ENCODE measurements at places on chromosomes 12 and 14.

GRCh38 chr12:1380171-1380851 lies 214.1 kb downstream of the FBXL14 start:
- no peak for DNase-seq

DNA sequence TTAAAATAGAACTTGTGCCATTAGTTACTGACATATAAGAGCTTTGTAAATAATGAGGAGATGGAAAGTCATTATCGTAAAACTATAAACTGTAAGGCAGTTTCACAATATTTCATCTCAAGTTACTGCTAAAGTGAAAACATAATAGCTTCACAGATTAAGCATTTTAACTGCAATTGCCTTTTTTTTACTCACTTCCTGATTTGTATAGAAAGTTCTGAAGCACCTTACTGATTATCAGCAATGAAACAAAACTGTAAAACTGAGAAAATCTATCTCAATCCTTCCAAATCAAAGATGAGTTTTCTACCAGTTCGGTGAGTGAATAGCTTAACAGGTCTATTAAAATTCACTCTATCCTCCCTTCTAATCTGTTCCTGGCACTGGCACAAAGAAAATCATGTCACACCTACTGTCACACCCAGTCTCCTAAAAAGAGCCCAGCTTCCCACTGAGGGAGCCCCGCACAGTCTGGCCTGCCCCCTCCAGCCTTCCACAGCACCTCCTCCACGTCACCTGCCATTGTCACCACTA lies 161.4 kb upstream of the ABCD2 start:
- DNase-seq, result no peak

DNA sequence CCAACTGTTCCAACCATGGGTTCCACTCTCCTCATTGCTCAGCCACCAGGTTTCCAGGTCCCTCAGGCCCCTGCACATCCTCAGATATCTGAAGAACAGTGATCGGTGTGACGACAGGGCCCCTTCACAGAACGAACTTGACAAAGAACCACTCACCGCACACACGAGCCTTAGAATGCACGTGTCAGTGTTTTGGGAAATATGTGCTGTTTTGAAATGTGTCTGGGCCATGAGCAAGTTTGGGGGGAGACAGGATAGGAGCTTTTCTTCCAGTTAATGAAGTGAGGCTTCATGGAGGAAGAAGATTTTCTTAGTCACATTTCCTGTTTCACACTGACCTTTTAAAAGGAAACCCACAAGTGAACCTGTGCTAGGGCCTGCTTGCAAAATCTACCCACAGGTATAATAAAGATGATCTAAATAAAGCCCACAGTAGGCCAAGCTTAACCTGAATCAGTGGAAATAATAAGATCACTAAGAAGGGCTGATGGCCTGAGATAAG lies 58.6 kb downstream of the ZFP36L1 start:
- DNase-seq, result no peak

DNA sequence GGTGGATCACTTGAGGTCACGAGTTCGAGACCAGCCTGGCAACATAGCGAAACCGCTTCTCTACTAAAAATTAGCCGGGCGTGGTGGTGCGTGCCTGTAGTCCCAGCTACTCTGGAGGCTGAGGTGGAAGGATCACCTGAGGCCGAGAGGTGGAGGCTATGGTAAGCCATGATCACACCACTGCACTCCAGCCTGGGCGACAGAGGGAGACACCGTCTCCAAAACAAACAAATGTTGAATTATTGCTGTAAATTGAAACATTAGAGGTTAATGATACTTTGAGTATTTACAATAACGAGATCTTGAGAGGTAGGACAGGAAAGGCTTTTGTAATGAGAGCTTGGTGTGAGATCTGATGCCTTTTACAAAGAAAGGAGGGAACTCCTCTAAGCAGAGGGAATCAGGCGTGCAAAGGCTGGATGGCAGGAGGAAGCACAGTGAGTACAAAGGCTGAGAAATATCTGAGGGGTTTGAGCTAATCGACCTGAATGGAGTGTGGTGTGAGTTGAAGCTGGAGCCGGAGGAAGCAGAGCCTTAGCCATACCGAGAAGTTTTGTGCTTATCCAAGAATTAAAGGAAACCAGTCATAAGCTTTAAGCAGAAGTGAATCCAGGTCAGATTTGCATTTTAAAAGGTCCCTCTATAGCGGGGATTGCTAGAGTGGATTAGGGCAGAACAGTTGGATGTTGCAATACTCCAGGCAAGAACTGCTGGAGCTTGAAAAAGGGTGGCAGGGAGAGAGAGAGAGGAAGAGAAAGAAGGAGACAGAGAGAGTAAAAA lies 1.1 kb downstream of the RHNO1 start:
- no peak for DNase-seq

DNA sequence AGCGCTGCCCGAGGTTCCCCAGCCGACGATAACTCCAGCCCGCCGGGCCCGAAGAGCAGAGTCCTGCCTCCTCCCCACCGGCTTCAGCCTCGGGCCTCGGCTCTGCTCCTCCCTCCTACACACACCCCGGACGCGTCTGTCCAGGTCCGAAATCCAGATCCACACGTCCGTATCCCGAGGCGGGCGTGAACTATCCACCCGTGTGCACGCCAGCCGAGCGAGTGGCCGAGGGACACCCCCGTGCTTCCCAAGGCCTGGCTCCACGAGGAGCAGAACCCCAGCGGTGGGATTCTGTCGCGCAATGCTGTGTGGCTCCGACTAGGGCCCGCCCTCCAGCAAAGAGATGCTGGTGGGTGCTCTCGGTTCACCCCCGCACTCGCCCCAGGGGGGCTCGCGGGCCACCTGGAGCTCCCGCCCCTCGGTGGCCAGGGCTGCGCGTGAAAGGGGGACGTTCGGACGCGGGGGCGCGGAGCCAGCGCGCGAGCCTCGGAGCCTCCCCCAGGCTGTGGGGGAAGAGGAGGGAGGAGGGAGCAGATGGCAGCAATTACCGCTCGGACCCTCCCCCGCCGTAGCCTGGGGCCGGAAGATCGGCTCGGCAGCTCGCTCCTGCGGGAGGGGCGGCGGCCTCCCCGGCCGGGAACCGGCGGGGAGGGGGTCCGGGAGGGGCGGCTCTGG lies 18.9 kb upstream of the ANKRD33 start:
- DNase-seq, result no peak

DNA sequence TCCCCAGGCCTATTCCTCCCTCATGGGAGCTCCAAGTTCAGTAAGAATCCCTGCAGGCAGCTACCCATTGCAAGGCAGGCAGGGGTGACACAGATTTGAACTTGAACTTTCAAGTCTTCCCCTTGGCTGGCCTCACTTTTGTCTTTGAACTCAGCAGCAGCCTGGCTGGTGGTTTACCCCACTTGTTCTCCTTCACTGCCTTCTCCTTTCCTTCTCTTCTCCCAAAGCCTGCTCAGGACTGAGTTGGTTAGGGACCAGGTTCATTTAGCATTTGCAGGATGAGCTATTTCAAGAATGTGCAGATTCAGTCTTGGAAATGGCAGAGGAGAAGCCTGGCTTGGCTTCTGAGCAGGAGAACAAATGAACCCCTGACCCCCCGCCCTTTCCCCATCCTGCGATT lies 67.7 kb upstream of the TBX3 start:
- DNase-seq, result no peak

- DNase-seq, result no peak
Measured at GRCh38 chr14:52863334-52863700, 71.9 kb upstream of the GNPNAT1 start.

DNA sequence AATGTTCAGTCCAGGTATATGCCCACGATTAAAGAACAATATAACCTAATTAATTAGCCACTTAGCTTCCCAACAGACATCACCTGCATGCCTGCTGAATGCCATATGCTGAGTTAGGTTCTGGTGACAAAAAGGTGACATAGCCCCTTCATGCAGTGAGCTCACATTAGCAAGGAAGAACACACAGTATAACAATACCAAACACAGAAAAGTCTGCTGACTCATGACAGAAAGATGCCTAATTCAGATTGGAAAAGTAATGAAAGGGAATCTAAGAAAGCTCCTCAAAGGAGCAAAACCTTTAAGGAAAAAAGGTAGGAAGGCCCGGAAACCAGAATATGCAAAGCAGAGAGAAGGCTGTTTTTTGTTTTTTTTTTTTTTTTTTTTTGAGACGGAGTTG lies 59.0 kb downstream of the FERMT2 start:
- DNase-seq, result no peak

DNA sequence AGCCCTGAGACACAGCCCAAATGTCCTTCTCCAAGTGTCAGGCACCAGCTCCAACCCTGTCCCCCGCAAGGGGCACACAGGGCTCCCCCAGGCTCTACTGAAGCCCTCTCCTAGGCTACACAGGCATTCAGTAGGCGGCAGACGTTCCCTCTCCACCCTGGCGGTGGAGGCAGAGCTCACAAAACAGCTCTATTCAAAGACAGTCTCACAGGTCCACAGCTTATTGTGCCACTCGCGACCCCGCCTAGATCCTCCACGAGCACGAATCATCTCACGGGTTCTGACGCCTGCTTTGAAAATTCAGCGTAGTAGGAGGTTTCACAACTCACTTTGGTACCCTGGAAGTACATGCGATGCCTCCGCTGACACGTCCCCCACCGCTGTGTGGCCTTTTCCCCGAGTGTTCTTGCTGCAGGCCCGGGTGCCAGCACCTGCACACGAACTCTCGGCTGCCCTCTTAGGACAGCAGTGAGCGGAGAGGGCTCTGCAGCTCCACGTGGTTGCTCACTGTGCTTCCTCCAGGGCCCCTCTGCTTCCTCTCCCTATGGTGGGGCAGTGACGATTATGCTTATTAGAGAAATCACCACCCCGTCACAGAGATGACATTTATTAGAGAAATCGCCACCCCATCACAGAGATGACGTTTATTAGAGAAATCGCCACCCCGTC lies 78.5 kb downstream of the ADGRD1 start:
- DNase-seq, result no peak

- peak; percentile 72 for DNase-seq
Measured at GRCh38 chr14:50335989-50336824, 24.1 kb downstream of the DMAC2L start.

DNA sequence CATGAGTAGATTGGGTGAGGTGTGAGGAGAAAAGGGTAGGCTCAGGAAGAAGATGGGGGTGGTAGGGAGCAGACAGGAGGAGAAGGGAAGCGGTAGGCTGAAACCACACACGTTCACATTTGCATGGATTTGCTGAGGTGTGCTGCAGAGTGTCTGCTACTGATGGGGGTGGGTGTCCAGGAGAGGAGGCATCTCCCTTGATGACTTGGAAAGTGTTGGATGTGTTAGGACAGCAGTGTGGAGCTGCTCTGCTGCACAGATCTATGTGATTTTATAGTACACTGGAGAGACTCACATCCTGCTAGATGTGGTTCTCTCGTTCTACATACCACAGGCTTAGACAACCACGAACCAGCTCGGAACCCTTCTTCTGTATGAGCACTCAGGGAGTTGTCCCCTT lies 9.3 kb downstream of the ZFHX2 start:
- no peak for DNase-seq

DNA sequence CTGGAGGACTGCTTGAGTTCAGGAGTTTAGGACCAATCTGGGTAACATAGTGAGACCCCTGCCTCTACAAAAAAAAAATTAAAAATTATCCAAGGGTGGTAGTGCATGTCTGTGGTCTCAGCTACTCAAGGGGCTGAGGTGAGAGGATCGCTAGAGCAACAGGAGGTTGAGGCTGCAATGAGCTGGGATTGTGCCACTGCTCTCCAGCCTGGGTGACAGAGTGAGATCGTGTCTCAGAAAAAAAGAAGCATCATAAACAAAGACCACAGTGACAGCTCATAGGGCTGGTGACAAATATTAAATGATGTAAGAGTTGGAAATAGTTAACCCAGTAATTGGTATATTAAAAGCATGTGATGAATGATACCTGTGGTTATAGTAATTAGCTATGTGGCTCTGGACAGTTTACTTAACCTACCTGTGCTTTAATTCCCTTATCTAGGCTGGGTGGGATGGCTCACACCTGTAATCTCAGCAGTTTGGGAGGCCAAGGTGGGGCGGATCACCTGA lies 68.0 kb downstream of the GSC start:
- no peak for DNase-seq

- DNase-seq, result no peak
Measured at GRCh38 chr12:97335115-97335514, 127.5 kb upstream of the RMST start.
